Mesothelial cell of epicardium (in vitro differentiated cells): ENCODE measurements at places on chromosomes 2 and 18.
A peak's percentile ranks its signal among the peaks of the same experiment; 100 is the strongest.

DNA sequence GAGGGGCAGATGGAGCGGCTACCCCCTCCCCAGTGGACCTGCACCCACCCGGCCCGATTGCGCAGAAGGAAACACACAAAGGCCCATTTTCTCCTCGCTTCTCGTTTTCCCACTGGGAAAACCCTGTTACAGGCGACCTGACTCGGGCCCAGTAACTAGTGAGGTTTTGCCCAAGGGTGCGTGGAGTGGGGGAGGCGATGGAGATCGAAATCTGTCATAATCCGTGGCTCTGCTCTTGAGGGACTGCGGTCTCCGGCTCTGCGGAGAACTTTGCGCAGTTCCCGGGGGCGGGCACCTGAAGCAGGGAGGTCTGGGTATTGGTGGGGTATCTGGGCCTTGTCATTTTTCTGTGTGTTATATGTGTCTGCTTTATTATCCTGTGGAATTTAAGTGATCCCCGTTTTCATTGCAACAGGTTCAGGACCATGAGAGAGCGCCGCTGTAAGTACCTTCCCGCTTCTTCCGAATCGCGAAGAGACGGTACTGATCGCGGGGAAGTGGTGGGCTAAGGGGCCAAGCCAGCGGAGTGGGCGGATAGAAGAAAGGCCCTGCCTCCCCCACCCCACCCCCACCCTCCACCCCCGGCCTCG is 4.0 kb upstream of the HOXD4 start:
- DNase-seq, result no peak

- DNase-seq, result no peak
Observed at GRCh38 chr2:108577099-108577498, 42.8 kb downstream of the LIMS1 start.

- no peak for DNase-seq
Observed at GRCh38 chr18:67151366-67151765, 365.2 kb downstream of the DSEL start.

DNA sequence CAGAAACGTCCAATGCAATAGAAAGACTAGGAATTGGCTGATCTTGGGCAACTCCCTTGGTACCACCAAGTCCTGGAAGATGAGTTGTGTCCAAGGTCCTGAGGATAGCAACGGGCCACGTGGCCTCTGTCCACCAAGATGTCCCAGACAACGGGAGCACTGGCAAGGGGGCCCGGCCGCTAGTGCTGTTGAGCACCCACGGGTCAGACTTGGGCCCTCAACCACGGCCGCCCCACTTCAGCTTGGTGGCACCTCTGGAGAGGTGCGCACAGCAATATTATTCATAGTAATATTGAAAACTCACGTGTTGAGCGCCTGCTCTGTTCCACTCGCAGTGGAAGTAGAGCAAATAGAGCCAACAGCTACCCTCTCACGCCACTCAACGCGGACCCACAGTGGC is 19.0 kb downstream of the PASK start:
- no peak for DNase-seq

- DNase-seq, result peak; percentile 36
Observed at GRCh38 chr18:13220361-13220991, 1.9 kb downstream of the LDLRAD4 start.

DNA sequence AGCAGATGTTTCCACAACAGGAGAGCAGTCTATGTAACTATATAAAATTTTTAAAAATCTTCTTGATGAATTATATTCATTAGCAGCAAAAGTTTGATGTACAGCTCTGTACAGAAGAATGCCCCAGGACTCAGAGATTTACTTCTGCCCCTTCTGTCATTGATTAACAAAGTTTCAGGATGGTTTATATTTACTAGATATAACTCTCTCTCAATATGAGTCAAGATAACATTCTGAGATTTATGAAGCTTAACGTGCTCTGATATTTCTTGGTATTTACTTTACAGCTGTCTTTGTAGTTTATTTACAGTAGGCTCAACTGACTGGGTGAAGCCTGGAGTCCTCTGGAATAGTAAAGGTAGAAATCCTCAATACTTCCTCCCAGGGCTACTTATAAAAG is 93.6 kb upstream of the HNMT start:
- no peak for DNase-seq

DNA sequence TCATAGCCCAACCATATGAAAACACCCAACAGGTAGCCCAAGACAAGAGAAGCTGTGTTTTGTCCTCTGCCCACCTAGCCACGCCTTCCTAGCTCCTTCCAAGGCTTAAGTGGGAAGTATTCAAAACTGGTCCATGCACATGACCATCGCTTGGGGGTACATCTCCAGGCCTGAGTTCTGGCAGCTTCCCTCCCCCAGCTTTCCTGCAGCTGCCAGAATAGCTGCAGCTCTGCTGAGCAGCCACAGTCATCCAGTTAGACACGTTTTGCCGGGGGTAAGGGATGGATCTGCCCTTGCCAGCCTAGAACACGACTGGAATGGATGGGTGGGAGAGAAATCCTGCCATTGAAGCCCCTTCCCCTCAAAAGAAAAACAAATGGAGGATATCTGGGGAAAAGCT is 166.8 kb downstream of the NRP2 start:
- no peak for DNase-seq

- DNase-seq, result no peak
Observed at GRCh38 chr2:195027947-195028346, 629.1 kb upstream of the SLC39A10 start.

GRCh38 chr2:147937744-147938349 is 82.7 kb downstream of the ORC4 start:
- no peak for DNase-seq

GRCh38 chr18:12468445-12468844 is 60.7 kb downstream of the PRELID3A start:
- DNase-seq, result no peak

GRCh38 chr2:190360965-190361364 is 17.6 kb downstream of the INPP1 start:
- DNase-seq, result no peak

GRCh38 chr2:132701810-132702209 is 31.8 kb upstream of the LYPD1 start:
- no peak for DNase-seq

DNA sequence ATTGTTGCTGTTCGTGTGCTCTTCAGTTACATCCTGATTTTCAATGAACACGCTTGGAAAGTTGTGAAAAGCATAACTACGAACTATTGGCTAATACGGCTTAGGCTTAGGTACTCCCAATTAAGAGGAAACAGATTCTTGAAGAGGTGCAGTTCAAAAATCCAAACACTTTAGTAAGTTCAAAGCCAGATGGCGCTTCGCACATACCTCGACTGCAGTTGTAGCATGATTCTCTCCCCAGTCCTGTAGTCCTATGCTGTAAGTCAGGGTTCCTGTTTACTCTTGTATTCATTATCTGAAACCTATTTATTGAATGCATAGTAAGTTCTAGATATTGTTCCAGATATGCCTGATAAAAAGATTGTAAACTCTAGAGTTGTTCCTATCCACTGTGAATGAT is 165.2 kb downstream of the TRIB2 start:
- DNase-seq, result no peak

DNA sequence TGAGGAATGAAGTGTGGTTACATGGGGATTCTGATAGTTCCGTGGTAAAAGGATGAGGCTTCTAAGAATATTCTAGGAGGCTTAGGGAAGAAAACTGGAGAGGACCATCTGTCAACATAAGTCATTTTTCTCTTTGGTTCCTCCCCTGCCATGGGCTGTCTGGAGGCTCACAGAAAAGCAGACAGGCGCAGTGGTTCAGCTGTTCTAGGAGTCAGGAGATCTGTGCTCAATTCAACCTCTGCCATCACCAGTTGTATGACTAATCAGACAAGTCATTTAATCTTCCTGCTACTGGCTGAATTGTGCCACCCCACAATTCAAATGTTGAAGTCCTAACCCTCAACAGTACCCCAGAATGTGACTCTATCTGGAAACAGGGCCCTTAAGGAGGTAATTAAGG is 36.4 kb downstream of the ADAM17 start:
- no peak for DNase-seq
